OCI-LY7 (cell line): ENCODE measurements at places on chromosomes 12 and 14. TPM values are rescaled to one million over a fixed set of nuclear protein-coding genes. Genes with fewer than 3 reads are reported as not detected.

Gene RCOR1
- 29.4 and 30.2 TPM in 2 replicates for total RNA-seq

Gene ZBTB42
- total RNA-seq = 1.9 and 2.4 TPM in 2 replicates

Gene ATXN7L3B
- total RNA-seq = 33.3 and 35.1 TPM in 2 replicates

Gene ERP29
- 107 and 120 TPM in 2 replicates for total RNA-seq

Gene GALNT16
- 0.30 TPM in 1 of 2 replicates, not detected in the other for total RNA-seq

Gene KRT2
- not detected in 2 replicates for total RNA-seq

Gene MARS1
- 461 and 465 TPM in 2 replicates for total RNA-seq

Gene C12orf54
- total RNA-seq = not detected in 2 replicates

Gene IGFBP6
- 1.2 and 2.9 TPM in 2 replicates for total RNA-seq

Gene GZMB
- total RNA-seq = not detected in 2 replicates

Gene KRT85
- total RNA-seq = not detected in 2 replicates

Gene ASCL1
- total RNA-seq = not detected in 2 replicates

Gene GLIPR1L1
- total RNA-seq = not detected in 2 replicates

Gene TBPL2
- total RNA-seq = not detected in 2 replicates

Gene SLCO1B3
- not detected in 2 replicates for total RNA-seq
